ENCODE measurements at places on chromosomes 3 and 15. TPM values are rescaled to one million over a fixed set of nuclear protein-coding genes. Genes with fewer than 3 reads are reported as not detected.

The CHAC1 gene
- 1.6 TPM for total RNA-seq

The PLCH1 gene
- 8.1 TPM for total RNA-seq

The SPSB4 gene
- 10.9 TPM for total RNA-seq

The BNIP2 gene
- 48.9 TPM for total RNA-seq

The POLQ gene
- 3.8 TPM for total RNA-seq

The BFSP2 gene
- total RNA-seq = not detected

The ZNF80 gene
- total RNA-seq = 0.06 TPM

The XYLB gene
- 14.3 TPM for total RNA-seq

The SPG21 gene
- 79.1 TPM for total RNA-seq

The NSUN3 gene
- 24.4 TPM for total RNA-seq

The CMTM8 gene
- 7.5 TPM for total RNA-seq

The SPINK8 gene
- not detected for total RNA-seq

The CISH gene
- total RNA-seq = 36.6 TPM

All from metanephros (tissue), 2 donors.